ENCODE measurements at places on chromosomes 7 and 10.

- DNase-seq, result no peak
Observed at GRCh38 chr7:129436335-129436923, 2.2 kb downstream of the STRIP2 start.

DNA sequence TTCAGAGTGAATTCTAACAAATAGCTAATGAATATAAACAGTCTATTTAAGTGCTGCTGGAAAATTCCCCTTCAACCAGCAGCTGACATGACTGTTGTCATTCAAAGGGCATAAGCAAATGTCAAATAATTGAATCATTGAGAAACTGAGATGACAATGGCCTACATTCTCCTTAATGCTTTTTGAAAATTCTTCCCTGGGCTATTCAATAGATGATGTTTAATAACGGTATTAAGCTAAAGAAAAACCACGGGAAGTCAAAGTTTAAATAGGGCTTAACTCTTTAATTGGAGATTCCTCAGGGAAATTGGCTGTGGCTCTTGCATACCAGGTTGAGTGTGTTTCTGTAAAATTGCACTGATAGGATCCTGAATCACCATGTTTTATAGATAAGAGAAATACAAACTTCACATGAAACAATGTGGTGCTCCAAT lies 77.0 kb downstream of the ARL4A start:
- DNase-seq, result no peak

DNA sequence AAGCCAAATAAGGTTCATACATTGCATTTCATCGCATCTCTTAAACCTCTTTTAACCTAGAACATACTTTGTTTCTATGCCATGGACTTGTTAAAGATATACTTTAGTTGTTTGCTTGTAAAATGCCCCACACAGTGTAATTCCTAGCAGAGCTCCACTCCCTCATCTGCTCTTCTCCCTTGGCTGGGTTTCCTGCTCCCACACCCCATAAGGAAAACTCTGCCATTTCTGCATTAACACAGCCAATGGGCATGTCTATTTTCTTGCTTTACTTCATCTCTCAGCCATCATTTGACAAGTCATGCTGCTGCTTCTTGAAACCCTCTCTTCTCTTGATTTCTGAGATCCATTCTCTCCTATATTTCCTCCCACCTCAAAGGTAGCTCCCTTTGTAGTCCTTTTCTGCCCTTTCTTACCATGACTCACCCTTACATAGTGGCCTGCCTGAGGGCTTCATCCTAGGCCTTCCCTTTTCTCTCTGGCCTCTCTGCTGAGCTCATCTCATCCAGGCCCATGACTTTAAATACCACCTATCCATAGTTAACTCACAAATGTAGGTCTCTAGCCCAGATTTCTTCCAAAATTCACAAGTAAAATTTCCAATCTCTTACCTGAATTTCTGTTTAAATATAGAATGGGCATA lies 471.4 kb downstream of the ADRA2A start:
- DNase-seq, result no peak

DNA sequence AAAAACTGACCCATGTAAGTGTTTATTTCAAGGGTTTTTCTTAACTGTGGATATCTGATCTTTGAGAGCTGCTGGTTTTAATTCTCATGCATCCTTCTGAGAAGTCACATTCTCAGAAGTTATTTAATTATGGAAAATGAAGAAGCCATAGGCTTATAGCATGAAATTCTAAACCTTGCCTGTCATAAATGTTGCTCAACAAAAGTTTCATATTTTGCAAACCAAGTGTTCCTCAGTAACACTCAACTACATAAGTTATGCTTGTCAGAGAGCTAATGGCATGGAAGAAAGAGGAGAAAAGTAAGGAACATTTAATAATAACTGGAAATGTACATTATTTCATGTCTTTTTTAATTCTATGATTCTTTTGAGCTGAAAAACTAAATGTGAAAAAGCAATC lies 78.6 kb upstream of the MPP7 start:
- DNase-seq, result no peak

DNA sequence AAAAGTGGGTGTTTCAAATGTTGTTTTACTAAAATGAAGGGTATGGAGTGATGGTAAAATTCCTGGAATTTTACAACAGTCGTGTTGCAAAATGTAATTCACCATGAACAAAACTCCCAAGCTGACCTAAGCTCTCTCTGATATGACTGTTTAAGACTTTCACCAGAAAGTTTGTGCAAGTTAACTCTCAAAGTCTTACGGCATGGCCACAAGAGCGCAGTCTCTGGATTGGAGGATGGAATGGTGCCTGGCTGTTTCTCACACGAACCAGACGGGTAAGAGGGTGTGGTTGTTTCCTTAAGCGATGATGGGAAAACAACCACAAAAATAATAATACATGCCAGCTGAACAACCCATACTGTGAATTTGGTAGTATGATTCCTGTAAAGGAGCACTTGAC lies 662.5 kb downstream of the KCNMA1 start:
- no peak for DNase-seq

GRCh38 chr7:8089036-8089780 lies 120.6 kb downstream of the GLCCI1 start:
- no peak for DNase-seq

GRCh38 chr7:70577078-70577477 lies 554.9 kb upstream of the GALNT17 start:
- peak; percentile 45 for DNase-seq

GRCh38 chr7:147858421-147858820 lies 732.1 kb upstream of the C7orf33 start:
- no peak for DNase-seq

DNA sequence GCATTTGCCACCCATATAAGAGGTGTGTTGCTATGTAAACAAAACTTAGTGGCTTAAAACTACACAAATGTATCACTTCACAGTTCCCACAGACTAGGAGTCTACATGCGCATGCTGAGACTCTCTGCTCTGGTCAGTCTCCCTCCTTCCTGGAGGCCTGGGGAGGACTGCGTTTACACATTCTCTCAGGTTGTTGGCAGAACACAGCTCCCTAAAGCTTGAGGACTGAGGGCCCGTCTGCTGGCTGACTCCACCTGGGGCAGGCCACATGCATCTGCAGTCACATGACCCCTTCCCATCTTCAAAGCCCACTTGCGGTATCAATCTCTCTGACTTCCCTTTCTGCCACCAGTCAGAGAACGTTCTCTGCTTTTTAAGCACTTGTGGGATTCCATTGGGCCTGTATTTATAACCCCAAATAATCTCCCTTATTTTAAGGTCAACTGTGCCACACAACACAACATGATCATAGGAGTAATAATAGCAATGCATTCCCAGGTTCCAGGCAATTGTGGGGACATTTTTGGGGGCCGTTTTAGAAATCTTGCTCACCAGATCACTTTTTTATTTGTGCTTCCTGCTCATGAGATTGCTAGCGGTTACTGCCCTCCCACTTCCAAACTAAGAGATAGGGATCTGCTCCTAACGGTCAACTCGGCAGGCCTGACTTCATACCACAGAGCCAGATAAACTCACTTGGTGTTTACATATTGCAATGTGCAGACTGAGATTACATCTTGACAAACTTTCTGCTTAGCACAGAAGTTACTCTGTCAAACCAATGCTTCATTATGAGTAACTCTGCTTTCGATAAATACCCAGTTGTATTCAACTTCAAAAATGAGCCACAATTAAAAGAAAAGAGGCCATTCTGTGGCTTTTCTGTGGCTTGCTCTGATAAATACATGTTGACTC lies 96.3 kb downstream of the ALOX5 start:
- no peak for DNase-seq

DNA sequence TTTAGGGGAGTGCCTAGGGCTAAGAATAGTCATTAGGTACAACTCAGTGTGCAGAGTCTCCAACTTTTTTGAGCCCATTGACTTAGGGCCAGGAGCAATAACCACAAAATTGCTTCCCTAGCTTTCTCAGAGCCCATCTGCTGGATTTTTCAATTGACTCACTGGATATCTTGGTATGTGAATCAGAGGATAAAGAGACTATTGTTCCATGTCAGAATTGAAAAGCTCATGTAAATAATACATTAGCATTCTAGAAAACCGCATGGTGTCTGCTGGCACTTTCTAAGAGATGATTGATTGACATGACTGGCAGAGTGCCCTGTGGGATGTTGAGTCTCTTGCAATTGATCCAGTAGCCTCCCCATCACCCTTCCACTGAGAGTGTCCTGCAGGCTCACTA lies 246.2 kb downstream of the CCDC7 start:
- DNase-seq, result no peak

GRCh38 chr7:33841705-33842129 lies 63.6 kb upstream of the BMPER start:
- peak; percentile 16 for DNase-seq

DNA sequence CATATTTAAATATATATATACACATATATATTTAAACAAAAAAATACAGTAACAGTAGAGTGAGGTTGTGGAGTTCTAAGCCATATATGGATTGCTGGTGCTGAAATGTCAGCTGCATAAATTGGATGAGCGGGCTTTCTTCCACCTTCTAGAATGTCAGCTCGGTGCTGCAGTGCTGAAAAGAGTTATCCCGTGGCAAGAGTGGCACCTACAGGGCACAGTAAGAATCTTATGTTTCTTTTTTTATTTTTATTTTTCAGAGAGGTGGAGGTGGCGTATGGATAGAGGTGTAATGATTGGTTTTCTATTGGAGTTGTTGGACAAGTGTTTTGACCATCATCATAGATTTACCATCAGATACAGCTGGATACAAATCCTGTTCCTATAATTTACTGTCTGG lies 86.2 kb upstream of the DYNC1I1 start:
- peak; percentile 26 for DNase-seq

- DNase-seq, result no peak
Observed at GRCh38 chr7:1359681-1360485, 99.4 kb downstream of the MICALL2 start.

- no peak for DNase-seq
Observed at GRCh38 chr7:154672659-154673415, 330.1 kb downstream of the PAXIP1 start.

GRCh38 chr7:53500076-53500475 lies 464.6 kb downstream of the POM121L12 start:
- DNase-seq, result no peak

DNA sequence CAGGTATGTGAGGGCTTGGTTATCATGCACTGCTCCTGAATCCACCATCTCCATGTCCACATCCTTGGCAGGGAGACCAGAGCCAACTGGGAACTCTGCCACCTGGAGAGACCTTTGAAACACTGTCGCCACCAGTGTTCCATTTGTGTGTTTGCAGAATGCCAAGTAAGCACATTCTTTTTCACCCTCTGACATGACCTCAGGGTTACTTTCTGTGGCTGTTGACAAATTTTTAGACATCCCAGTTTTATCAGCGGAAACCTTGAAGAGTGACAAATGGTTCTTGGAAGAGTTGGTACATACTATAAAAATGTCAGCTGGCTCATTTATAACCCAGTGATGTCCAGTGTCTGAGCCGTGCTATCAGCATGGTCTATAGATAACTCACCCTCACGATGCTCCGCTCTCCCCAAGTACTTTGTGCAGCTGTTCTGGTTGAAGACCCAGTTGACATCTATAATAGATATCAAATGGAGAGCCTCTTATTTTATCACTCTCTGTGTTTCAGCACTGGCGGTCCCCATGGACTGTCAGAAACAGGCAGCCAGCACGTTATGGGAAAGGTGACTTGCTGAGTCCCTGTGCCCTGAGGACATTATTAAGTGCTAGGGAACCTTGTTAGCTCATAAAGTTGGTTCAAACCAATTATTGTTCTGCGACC lies 563.1 kb upstream of the GALNT17 start:
- no peak for DNase-seq

GRCh38 chr10:125190414-125190813 lies 30.1 kb upstream of the CTBP2 start:
- no peak for DNase-seq

GRCh38 chr10:31353574-31353973 lies 34.6 kb downstream of the ZEB1 start:
- DNase-seq, result no peak

GRCh38 chr10:108787932-108788331 lies 1135.4 kb downstream of the XPNPEP1 start:
- DNase-seq, result no peak

DNA sequence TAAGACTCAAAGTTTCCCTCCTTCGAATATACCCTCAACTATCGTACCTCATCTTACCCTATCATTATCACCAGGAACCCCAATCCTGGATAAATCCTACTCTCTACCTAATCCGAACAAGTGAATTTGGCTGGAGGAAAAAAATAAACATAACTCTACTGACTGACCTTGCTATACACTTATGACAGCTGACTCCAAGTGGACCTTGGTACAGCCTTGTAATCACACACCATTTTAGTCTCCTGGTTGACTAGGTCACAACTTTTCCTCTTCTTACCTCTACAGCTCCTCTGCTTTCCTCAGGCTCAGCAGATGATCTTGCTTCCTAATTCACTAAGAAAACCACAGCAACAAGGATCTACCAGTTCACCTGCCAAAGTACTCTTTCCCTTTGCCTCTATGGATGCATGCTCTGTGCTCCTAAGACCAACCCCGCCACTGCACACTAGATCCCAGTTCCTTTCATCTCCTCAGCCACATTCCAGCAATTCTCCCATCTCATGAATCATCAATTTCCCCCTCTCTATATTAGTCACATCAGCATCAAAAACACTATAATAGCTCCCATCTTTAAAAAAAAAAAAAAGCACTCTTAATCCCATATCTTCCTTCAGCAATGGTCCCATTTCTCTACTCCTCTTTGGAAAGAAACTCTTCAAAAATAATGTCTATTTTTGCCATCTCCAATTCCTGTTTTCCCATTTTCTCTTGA lies 35.5 kb downstream of the COA1 start:
- no peak for DNase-seq

GRCh38 chr7:101160910-101161309 lies 4.5 kb downstream of the VGF start:
- no peak for DNase-seq

- DNase-seq, result no peak
Observed at GRCh38 chr7:46202379-46202778, 281.3 kb upstream of the IGFBP3 start.

DNA sequence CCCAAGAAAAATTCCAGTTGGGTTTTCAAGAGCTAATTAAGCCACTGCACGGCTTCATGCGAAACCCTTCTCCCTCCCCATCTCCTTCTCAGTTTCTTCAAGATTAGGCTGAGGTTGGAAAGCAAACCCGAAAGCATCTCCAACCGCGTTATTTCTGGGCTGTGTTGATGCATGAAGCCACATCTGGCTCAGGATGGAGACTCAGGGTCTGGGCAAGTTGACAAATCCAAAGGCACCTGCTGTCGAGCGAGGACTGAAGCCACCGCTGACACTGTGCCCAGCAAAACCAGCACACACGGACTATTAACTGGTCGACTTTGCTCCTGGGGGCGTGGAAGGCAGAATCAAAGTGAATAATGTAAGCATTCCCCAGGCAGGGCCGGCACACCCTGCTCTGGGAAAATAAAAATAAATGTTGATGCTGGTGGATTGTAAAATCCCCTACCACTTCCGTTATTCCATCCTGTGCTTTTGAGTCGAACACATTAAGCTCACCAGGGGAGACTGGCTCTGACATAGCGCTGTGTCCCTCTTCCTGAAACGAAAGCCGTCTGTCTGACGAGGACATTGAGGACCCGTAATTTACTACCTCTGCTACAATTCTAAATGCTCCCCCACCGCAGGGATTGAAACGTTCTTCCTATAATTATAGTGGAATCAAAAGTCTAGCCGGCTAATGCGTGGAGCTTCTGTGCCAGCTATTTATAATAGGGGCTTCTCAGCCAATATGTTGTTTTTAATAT lies 269.8 kb downstream of the ADARB2 start:
- DNase-seq, result no peak
